Hematopoietic multipotent progenitor cell treated with erythropoietin and hydrocortisone succinate and interleukin-3 and kit ligand, for 4 days (in vitro differentiated cells): ENCODE measurements at places on chromosomes 3 and 15.

DNA sequence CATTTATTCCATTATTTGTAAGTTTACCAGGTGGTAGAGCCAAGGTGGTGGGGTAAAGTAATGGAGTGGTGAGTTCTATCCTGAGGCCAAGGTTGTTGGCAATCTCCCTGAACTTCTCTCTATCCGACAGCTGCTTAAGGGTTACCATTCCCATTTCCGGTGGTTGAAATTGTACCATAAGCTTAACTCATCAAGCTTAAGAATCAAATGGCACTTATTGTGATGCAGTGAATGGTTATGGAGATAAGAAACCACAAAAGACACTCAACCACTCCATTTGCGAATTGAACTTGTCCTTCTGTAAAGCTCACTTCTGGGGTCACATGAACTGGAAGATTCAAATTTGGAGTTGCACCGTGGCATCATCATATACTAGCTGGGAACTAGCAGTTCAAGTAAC lies 287.4 kb upstream of the SLCO3A1 start:
- DNase-seq: peak; percentile 84

DNA sequence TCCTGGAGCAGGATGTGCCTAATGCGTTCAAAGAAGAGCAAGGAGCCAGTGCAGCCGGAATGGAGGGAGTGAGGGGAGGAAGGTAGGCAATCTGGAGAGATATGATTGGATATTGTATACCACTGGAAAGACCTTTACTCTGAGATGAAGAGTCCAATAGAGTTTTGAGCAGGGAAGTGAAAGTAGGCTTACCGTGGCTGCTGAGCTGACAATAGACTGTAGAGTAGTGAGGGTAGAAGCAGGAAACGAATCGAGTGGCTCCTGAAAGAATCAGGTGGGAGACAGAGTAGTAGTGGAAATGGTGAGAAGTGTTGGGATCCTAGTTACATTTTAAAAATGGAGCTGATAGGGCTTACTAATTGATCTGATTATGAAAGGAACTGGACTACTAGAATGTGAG lies 51.8 kb upstream of the NUDT16 start:
- DNase-seq: no peak

GRCh38 chr15:91268510-91268909 lies 168.5 kb downstream of the SV2B start:
- DNase-seq: peak; percentile 34

GRCh38 chr3:117277816-117278215 lies 568.2 kb downstream of the TUSC7 start:
- no peak for DNase-seq

DNA sequence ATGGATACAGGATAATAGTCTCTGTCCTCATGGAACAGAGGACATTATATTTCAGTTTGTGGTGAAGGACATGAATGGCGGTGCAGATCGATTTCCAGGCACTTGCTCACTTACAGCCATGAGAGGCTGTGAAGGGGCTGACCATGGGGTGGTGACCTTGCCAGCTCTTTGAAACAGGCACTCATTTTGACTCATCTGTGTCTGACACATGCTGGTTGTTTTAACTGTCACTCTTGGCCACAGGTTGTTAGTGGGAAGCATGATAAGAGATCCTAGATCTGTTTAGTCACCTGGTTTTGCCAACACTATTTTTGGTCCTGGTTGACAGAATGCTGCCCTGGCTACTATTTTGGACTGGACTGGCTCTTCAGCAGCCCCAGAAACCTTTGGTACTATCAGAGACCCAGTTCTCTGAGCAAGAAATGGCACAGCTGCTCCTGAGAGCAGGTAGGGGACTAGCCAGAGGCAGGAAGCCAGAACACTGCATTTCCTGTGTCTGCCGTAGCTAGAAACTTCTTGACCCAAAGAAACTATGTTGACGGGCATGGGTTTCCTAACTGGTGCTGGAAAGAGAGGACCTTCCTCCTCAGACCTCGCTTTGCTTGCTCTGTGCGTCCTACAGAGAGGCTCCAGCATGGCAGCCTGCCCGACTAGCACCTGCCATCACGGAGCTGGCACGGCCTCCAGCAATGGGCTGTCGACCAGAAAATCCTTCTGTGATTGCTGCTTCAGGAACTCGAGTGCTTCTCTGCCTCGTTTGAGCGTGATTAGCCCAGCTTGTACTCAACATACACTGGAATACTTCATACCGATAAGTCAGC lies 6.3 kb downstream of the PXYLP1 start:
- DNase-seq: no peak
